ENCODE measurements at places on chromosomes 1 and 21.
A peak's percentile ranks its signal among the peaks of the same experiment; 100 is the strongest.

DNA sequence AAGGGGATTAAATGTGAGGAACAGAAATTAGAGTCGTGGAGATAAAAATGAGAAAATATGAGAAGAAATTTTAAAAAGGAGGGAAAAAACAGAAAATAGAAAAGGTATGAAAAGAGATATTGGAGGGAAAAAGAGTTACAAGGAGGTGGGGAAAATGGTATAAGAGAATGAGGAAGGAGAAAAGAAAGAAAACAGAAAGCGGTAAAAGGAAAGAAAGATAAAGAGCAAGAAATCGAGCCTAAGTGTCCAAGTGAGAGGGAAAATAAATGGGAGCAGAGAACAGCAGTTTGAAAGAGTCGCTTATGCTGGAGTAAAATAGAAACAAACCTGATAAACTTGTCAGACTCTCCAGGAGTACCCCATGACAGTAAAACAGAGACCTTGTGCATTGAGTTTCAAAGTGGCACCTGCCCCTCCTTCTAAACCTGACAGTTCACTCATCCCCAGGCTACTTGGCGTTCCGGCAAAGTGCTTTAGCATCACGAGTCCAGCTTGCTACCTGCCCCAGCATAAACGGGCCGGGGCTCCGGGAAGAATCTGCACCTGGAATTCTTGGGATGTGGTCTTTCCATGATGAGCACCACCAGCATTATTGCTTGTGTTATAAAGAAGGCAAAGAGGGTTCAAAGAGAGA, 585 bp downstream of the NEGR1 start:
- H3K36me3 ChIP-seq: no peaks in the 10 kb centered on the region
- H3K4me1 ChIP-seq: peaks cover 16% of the 10 kb centered on the region
- H3K27ac ChIP-seq: peak overlapping the region; percentile 70
- H3K4me3 ChIP-seq: no peak overlapping the region
- DNase-seq: no peak

GRCh38 chr1:151476083-151476482, 16.8 kb upstream of the POGZ start:
- peaks cover 3% of the 10 kb centered on the region for H3K36me3 ChIP-seq

DNA sequence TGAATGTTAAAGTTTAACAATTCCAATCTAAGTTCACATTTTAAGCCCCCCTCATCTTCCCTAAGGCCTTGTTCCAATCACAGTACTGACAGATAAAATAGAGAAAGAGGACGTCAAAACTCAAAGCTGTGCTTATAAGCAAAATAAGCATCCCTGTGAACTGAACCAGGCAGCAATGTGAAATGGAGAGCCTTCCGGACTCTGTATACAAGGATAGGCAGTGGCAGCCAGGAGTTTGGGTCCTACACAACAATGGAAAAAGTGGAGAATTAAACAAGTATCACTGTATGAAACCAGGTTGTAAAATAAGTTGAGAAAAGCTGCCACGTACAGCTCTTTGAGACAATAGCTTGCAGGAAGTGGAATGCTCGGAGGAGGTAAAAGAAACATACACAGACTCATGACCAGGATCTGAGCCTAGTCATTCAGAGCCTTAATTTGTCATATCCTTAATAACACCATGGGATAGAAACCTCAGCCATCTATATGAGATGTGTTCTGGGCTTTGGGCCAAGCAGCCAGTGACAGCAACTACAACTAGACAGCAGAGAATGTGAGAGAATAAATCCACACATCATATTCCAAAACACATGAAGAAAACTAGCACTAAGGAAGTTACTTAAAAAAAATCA, 55.2 kb upstream of the PALMD start:
- no peak for DNase-seq
- H3K4me1 ChIP-seq: no peaks in the 10 kb centered on the region
- H3K4me3 ChIP-seq: no peak overlapping the region
- H3K27me3 ChIP-seq: no peaks in the 10 kb centered on the region

- DNase-seq: no peak
- H3K4me1 ChIP-seq: no peaks in the 10 kb centered on the region
- H3K27ac ChIP-seq: peak overlapping the region; percentile 65
- no peaks in the 10 kb centered on the region for H3K36me3 ChIP-seq
- no peak overlapping the region for H3K4me3 ChIP-seq
- H3K27me3 ChIP-seq: peaks cover 74% of the 10 kb centered on the region
Observed at GRCh38 chr1:143652744-143653428, 318.9 kb downstream of the FAM72C start.

DNA sequence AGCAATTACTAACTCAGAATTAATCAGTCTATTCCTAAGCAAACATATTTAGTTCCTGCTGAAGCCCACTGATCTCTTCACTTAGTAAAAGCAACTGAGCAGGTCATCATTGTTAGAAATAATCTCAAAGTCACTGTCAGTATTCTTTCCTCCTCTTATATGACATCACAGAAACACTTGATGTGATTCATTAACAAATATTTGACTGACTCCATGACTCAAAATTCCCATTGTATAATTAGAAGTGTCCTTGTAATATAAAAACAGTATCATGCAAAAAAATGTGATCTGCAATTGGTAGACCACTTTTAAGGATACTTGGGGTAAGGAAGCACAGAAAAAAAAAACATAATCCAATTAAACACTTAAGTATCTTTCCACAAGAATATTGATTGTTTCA, 194.4 kb downstream of the DPYD start:
- no peak overlapping the region for H3K27ac ChIP-seq
- DNase-seq: no peak
- no peak overlapping the region for H3K4me3 ChIP-seq
- H3K4me1 ChIP-seq: peaks cover 4% of the 10 kb centered on the region

- H3K27me3 ChIP-seq: no peaks in the 10 kb centered on the region
- no peak overlapping the region for H3K27ac ChIP-seq
- no peak overlapping the region for H3K4me3 ChIP-seq
- no peaks in the 10 kb centered on the region for H3K4me1 ChIP-seq
Observed at GRCh38 chr1:88455621-88456256, 228.3 kb upstream of the PKN2 start.

DNA sequence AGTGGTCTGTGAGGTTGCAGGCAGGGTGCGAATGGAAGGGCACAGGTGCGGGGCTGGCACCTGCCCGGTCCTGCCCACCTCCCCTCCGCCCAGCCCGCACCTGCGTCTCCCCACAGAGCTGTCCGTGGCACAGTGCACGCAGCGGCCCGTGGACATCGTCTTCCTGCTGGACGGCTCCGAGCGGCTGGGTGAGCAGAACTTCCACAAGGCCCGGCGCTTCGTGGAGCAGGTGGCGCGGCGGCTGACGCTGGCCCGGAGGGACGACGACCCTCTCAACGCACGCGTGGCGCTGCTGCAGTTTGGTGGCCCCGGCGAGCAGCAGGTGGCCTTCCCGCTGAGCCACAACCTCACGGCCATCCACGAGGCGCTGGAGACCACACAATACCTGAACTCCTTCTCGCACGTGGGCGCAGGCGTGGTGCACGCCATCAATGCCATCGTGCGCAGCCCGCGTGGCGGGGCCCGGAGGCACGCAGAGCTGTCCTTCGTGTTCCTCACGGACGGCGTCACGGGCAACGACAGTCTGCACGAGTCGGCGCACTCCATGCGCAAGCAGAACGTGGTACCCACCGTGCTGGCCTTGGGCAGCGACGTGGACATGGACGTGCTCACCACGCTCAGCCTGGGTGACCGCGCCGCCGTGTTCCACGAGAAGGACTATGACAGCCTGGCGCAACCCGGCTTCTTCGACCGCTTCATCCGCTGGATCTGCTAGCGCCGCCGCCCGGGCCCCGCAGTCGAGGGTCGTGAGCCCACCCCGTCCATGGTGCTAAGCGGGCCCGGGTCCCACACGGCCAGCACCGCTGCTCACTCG, 23.3 kb downstream of the FTCD start:
- no peak overlapping the region for H3K4me3 ChIP-seq
- DNase-seq: no peak
- H3K27me3 ChIP-seq: peaks cover 8% of the 10 kb centered on the region
- H3K4me1 ChIP-seq: no peaks in the 10 kb centered on the region
- no peaks in the 10 kb centered on the region for H3K36me3 ChIP-seq

- peaks cover 5% of the 10 kb centered on the region for H3K27me3 ChIP-seq
- H3K4me3 ChIP-seq: no peak overlapping the region
- peaks cover 19% of the 10 kb centered on the region for H3K4me1 ChIP-seq
- no peak overlapping the region for H3K27ac ChIP-seq
Observed at GRCh38 chr1:153610334-153610733, 2.6 kb downstream of the S100A16 start.

DNA sequence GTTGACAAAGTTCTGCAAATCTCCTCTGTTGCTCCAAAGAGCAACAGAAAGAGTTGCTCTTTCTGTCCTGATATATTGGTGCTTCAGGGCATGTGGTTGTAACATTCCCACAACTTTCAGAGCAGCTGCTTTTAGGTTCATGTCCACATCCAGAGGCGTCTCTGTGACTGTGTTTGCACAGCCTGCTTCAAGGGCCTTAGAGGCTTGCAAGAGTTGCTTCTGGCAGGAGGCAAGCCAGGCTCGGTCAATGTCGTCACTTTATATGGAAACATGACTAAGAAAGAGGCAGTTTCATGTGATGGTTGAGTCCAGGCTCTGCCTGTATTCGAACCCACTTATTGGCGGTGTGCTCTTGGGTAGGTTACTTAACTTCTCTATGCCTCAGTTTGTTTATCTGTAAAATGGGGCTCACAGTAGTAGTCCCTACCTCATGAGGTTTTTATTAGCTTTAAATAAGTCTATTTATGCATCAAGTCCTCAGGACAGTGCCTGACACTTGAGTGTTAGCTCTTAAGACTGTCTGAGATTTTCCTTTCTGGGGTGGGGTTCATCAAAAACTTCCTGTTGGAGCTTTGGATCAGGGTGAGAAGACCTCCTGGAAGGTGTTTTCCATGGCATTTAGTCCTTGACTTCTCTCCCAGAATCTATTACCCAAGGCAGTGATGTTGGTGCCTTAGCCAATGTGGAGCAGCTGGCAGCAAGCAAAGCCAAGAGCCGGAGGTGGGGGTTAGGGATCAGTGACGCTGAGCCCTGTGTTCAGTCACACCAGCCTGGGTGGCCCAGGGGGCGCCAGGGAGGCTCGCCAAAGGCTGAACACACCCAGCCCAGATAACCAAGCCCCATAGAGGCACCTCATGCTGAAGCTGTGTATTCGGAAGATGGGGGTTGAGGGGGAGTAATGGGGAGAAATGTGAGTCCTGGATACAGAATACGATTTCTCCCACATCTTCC, 18.9 kb downstream of the LHX4 start:
- H3K27me3 ChIP-seq: peaks cover 42% of the 10 kb centered on the region
- DNase-seq: no peak
- no peak overlapping the region for H3K27ac ChIP-seq
- H3K4me1 ChIP-seq: peaks cover 2% of the 10 kb centered on the region
- no peak overlapping the region for H3K4me3 ChIP-seq
- no peaks in the 10 kb centered on the region for H3K36me3 ChIP-seq

GRCh38 chr1:227223171-227223806, 95.0 kb downstream of the CDC42BPA start:
- no peaks in the 10 kb centered on the region for H3K4me1 ChIP-seq
- H3K27ac ChIP-seq: no peak overlapping the region
- H3K27me3 ChIP-seq: peaks cover 19% of the 10 kb centered on the region
- no peaks in the 10 kb centered on the region for H3K36me3 ChIP-seq

DNA sequence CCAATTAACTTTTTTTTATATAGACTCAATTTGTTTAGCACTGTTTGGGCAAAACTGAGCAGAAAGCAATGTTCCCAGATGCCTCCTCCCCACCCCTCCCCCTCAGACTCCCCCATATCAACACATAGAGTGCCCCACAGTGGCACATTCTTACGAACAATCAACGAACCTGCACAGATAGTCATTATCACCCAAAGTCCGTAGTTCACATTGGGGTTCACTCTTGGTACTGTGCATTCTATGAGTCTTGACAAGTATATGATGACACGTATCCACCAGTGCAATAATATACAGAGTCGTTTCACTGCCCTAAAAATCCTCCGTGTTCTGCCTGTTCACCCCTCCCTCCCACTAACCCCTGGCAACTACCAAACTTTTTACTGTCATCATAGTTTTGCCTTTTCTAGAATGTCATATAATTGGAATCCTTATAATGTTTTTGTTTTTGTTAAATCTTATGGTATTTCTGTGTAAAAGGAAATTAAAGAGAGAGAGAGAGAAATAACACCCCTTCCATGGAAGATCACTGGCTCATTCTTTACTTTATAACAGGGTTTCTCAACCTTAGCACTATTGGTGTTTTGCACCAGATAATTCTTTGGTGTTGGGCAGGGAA, 37.2 kb upstream of the HNRNPU start:
- DNase-seq: no peak
- no peaks in the 10 kb centered on the region for H3K27me3 ChIP-seq
- no peak overlapping the region for H3K27ac ChIP-seq
- no peaks in the 10 kb centered on the region for H3K4me1 ChIP-seq
- H3K4me3 ChIP-seq: no peak overlapping the region
